ENCODE measurements at places on chromosomes 3 and 15.
A peak's percentile ranks its signal among the peaks of the same experiment; 100 is the strongest.

GRCh38 chr3:128492671-128493569 lies at the start of gene GATA2:
Gene GATA2 (minus strand): TSS chr3:128493201. CDS start chr3:128487031, 6,170 bp downstream.
- DNase-seq, result no peak

DNA sequence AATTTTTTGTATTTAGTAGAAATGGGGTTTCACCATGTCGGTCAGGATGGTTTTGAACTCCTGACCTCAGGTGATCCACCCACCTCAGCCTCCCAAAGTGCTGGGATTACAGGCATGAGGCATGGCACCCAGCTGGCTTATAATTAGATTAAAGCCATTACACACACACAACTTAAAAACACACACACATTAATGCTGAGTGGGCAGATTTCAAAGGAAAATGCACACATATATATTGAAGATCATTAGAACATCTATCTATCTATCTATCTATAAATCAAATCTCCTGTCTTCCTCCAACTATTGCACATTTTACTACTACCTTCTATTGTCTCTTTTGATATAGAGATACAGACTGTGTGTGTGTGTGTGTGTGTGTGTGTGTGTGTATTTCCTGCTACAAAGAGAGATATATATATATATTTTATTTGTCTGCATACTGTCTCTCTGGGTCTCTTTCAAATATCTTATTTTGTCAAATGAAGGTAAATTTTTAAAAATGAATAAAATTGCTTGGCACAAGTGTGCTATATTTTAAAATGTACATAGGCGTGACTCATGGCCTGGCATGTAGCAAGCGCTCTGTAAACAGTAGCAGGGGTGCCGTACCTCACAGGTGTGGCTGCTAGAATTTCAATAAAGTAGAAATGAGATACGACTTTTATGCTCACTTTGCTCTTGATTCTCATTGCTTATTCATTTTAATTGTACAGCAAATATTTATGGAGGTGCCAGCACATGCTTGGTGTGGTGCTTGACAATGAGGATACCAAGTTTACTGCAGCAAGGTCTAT lies 655.8 kb downstream of the AGBL1 start:
- DNase-seq, result peak; percentile 22

- no peak for DNase-seq
Observed at GRCh38 chr3:180048103-180048502, 11.4 kb upstream of the PEX5L start.

DNA sequence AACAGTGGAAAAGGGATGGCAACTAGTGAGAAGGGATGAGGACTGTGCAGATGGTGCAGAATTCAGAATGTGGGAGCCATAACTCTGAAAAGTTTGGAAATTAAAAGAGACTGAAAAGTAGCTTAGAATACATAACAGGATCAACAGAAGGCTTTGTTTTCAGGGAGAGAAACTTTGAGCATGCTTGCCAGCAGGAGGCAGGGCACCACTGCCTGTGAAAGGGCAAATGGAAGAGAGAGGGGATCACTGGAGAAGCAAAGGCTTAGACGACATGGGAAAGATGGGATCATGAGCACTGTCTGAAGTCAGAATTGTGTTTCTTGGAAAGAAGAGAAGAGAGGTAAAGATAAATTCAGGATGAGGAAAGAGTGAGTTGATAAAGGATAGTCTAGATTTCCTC lies 99.6 kb downstream of the ABI3BP start:
- no peak for DNase-seq

- no peak for DNase-seq
Observed at GRCh38 chr3:74463515-74463914, 150.9 kb downstream of the CNTN3 start.

- no peak for DNase-seq
Observed at GRCh38 chr3:4520033-4520816, 27.1 kb downstream of the ITPR1 start.

DNA sequence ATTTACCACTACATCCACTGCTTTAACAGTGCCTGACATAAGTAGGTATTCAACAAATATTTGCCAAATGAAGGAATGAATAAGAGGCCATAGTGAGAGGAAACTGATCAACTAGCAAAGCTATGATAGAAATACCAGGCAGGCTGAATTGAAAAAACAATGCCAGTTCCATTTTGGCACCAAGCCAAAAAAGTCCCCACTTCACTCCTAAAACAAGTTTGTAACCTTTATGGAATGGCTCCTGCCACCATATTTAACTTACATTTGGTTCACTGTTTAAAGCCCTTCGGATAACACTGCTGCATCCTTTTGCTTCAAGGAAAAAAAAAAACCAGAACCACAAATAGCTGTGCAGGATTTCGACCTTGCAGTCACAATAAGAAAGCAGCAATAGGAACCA lies 166.1 kb downstream of the FRMD5 start:
- DNase-seq, result peak; percentile 26

GRCh38 chr3:71629711-71630110 lies 46.2 kb upstream of the FOXP1 start:
- DNase-seq, result no peak

GRCh38 chr3:16888785-16889607 lies 4.2 kb downstream of the PLCL2 start:
- no peak for DNase-seq

- no peak for DNase-seq
Observed at GRCh38 chr3:123338620-123339061, 110.2 kb downstream of the ADCY5 start.

- peak; percentile 40 for DNase-seq
Observed at GRCh38 chr3:166013073-166013679, 176.0 kb upstream of the BCHE start.

- DNase-seq, result peak; percentile 60
Observed at GRCh38 chr3:50316657-50317242, 5.8 kb downstream of the HYAL2 start.

- DNase-seq, result peak; percentile 25
Observed at GRCh38 chr3:172675441-172676193, 35.2 kb downstream of the NCEH1 start.

GRCh38 chr15:43376017-43376705 lies 5.3 kb downstream of the TUBGCP4 start:
- DNase-seq, result peak; percentile 29

DNA sequence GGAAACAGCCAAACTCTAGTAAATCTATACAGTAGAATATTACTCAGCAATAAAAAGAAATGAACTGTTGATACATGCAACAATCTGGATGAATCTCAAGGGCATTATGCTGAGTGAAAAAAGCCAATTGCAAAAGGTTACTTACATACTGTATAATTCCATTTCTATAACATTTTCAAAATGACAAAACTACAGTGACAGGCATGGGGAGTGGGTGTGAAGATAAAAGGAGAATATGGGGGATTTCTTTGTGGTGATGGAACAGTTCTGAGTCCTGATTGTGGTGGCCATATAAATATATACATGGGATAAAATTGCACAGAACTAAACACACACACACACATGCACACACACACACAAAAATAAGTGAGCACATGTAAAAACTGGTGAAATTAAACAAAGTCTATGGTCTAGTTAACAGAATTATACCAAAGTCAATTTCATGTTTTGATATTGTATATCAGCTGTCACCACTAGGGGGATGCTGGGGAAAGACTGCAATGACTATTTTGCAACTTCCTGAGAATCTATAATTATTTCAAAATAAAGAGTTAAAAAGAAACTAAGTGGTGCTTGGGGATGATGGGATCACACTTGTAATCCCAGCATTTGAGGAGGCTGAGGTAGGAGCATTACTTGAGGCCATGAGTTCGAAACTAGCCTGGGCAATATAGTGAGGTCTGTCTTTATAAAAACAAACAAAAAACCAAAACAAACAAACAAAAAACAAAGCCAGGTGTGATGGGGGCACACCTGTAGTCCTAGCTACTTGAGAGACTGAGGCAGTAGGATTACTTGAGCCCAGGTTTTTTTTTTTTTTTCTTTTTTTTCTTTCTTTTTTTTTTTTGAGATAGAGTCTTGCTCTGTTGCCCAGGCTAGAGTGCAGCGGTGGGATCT lies 66.0 kb downstream of the SPTSSB start:
- DNase-seq, result peak; percentile 3

- DNase-seq, result no peak
Observed at GRCh38 chr15:57463360-57463759, 87.1 kb downstream of the CGNL1 start.

GRCh38 chr3:25885544-25885943 lies 95.7 kb downstream of the OXSM start:
- DNase-seq, result no peak

GRCh38 chr3:190017521-190018288 lies 103.0 kb downstream of the P3H2 start:
- DNase-seq, result peak; percentile 27

- DNase-seq, result no peak
Observed at GRCh38 chr3:29890801-29891200, 609.9 kb downstream of the RBMS3 start.
